ENCODE measurements at places on chromosomes 3 and 15.

DNA sequence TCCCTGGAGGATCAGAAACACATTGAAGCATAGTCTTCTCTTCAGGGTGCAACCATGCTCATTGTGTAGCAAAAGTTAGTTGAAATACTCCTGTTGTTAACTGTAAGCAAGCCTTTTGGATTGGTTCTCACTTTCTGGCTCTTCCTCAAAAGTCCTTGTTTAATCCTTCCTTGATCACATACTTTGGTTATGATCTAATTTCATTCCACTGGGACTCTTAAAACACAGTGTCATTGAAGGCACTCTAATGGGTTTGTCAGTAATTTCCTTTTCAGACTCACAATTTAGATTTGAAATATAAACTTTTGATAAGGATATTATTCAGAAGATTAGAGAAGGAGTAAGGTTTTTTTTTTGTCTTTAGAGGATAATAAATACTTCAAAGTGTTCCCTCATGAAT, 451.7 kb upstream of the SGO1 start:
- no peak for DNase-seq

DNA sequence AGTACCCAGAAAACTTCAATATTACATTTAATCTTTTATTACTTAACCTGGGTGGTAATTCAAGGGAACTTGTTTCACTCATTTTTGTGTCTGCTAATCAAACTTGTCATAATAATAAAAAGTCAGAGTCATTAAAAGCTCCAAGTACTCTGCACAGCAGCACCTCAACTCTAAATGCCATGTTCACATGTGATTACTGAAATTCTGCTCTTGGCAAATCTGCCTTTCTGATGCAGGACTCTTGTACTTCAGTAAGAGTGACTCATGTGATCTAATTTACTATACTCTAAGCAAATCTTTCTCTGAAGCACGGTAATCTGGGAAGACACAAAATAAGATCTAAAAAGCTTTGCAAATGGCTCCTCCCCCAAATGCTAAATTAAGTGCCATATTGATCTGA, 6.4 kb downstream of the ROBO1 start:
- no peak for DNase-seq

- DNase-seq, result peak; percentile 72
Measured at GRCh38 chr15:25545017-25545416, 106.2 kb upstream of the UBE3A start.

DNA sequence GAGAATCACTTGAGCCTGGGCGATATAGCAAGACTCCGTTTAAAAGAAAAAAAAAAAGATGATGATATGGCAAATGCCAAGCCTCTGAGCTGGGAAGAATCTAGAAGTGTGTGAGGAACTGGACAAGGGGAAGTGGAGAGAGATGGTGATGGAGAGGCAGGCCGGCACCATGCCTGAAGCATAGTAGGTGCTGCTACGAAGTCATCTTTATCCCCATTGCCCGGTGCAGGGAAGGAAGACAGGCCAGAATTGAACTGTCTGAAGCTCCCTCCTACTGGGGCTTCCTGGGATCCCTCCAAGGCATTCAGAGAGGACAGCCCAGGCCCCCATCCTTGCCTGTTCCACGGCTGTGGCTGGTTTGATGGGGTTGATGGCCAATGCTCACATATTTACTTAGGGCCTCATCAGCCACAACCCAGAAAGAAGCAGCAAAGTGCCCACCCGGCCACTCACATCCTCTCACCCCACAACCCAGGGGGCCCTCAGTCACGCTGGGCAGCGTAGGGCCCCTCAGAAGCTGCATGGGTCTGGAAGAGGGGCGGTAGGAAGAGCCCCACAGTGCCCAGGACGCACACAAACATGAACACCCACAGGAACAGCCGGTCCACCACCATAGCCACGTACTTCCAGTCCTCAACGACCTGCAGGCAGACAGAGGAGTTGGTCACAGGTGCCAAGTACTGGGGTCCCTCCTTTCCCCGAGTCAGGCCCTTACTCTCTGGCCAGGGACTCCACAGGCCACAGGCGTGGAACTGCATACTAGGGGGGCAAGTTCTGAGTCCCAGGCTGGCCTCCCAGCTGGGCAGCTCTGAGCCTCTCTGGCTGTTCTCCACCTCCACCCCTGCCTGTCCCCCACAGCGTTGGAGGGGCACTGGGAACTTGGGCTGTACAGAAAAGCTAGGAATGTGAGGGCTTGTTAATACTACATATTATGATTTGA, 4.1 kb upstream of the CHRNA3 start:
- no peak for DNase-seq

DNA sequence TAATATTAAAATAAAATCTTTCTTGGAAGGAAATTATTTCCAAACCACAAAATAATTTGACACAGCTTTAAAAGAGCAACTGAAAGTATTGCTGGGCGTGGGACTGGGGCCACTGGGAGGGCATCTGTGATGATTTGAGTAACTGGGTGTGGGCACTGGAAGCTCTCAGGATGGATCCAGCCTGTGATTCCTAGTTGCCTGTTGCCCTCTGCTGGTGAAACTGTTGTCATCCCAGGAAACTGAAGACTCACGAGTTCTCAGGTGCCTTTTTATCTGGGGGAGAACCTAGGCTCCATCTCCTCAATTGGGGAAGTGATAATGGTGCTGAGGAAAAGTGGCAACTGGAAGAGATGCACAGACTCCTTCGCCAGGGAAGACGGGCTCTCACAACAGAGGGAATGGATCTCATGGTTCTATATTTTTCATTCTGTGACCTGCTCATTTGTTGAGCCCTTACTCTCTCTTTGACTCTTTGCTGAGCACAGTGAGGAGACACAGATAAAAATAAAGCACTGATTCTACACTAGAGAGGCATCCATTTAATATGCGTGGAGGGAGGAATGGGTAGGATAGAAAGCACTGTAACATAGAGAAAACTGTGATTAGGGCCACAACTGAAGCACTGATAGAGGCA, 61.6 kb downstream of the TPRG1 start:
- peak; percentile 74 for DNase-seq

DNA sequence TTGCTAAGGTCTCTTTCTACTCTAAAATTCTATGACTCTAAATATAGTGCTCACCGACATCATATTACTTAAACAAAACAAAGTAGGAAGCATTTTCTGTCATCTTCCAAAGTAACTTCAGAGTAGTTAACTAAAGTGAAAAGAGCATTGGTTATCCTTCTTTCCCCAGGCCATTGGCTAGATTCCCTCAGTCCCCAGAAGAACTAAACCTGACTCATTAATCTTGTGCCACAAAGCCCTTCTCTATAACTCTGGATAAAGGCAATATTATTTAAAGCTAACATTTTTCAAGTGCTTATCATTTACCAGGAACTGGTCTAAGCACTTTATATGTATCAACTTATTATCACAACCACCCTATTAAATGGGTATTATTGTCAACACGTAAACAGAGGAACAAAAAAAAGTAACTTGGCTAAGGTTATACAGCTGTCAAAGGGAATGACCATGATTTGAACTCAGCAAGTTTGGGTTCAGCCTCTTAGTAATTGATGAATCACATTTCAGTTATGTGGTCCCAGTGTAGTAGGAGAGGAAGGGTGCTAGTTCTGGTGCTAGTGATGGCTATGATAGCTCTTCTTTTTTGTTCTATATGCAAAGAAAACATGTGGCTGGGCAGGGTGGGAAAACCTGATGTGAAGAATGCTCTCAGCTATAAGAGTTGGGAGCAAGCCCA, 304.9 kb downstream of the FGF12 start:
- peak; percentile 34 for DNase-seq

GRCh38 chr15:56816781-56817180, 83.5 kb upstream of the ZNF280D start:
- DNase-seq, result no peak

DNA sequence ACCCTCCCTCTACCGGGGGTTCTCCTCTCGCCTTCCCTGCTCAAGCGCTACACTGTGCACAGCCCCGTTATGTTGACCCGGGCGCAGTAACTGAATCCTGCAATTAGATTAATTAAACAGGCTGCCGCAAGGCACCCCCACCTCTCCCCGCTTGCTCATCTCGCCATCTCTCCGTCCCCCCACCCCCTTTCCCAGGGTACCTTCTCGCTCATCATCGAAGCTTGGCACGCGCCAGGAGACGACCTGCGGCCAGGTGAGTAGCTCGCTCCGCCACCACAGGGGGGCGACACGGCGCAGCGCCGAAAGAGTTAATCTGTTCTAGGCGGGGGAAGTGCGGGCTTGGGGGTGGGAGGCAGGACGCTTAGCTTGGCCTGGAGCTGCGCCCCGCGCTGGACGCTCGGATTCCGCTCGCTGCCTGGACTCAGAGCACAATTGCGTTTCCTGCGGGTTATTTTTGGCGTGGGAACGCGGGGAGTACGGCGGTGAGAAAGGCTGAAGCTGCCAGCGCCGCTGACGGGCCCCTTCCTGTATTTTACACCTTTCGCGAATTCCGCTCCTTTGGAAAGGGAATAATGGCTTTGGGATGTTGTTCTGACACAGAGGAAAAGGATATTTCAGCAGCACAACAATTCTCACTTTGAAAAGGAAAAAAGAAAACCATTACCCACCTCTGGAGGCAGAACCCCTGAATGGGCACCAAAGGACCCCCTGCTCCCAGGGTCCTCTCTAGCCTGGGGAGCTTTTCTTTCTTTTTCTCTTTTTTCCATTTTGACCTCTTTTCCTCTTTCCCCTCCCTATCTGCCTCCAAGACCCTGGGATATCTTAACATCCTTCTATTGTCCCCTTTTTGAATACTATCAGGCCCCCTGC, 1.5 kb downstream of the DLL4 start:
- peak; percentile 67 for DNase-seq

- DNase-seq, result no peak
Measured at GRCh38 chr15:100394736-100395440, 53.1 kb upstream of the ADAMTS17 start.

GRCh38 chr3:128077202-128077624, 25.0 kb downstream of the SEC61A1 start:
- DNase-seq, result no peak

DNA sequence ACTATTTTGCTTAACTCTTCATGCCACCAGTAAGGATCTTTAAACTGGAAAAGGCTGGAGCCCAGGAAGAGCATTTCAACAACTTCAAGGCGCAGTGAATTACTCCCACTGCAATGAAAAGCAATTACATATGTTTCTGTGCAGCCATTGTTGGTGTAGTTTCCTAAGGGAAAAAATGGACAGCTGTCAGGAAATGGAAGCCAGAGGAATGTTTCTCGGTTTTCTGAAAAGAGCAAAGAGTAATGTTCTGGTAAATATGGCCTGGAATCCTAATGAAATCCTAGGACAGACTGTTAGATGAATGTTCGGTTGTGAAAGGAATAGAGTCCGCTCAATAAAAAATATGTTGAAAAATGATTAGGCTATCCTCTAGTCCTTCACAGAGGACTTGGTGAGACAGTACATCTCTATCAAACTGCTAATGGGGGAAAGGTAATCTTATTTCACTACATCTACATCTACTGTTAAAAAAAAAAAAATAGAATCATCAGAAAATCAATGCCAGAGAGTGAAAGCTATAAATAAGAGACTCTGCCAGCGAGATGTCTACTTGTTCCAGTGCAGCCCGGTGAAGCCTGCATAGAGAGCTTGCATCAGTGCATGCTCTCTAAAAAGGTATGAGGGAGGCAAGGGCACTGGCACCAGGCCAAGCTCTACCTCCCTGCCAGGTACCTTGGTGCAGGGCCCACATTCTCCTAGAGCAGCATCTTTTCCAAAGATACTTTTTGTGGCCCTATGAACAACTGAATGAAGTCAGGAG, 68.2 kb upstream of the TJP1 start:
- no peak for DNase-seq

- DNase-seq, result no peak
Measured at GRCh38 chr3:17580901-17581300, 161.5 kb downstream of the TBC1D5 start.

- DNase-seq, result no peak
Measured at GRCh38 chr3:1616744-1617143, 481.9 kb upstream of the CNTN4 start.

GRCh38 chr3:52396907-52397591, 47.9 kb downstream of the SEMA3G start:
- no peak for DNase-seq

DNA sequence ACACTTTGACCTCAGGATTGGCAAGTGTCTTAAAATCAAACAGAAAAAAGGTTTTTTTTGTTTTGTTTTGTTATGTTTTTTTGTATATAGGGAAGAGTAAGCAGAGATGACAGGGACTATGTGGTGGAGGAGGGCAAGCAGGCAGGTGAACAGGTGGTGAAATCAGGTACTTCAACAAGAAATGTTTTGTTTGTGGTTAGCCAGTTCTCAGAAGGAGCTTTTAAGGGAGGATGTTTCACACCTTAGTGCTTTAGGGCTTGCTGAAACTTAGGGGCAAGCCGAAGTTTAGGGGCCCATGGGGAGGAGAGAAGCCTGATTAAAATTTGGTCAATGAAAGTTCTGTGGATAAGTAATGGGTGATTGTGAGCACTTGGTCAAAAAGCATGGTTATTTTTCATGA, 370.7 kb upstream of the SLCO3A1 start:
- no peak for DNase-seq

DNA sequence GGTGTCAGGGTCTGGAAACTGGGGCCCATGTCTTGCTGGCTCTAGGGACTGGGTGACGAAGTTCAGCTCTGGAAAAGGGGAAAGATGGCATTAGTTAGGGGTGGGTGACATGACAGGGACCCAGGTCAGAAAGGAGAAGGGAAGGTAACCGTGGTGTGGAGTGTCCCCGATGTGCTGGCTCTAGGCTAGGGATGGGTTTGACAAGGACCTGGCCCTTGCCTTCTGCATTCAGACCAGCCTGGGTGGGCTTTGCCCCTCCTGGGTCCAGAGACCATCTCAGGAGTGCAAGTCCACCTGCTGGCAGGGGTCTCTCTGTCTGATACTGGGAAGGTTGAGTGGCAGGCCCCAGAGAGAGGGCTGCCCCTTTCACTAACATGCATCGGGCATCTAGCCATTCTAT, 28.7 kb upstream of the ATP2B2 start:
- DNase-seq, result no peak

- DNase-seq, result no peak
Measured at GRCh38 chr3:17775073-17775472, 32.6 kb upstream of the TBC1D5 start.

DNA sequence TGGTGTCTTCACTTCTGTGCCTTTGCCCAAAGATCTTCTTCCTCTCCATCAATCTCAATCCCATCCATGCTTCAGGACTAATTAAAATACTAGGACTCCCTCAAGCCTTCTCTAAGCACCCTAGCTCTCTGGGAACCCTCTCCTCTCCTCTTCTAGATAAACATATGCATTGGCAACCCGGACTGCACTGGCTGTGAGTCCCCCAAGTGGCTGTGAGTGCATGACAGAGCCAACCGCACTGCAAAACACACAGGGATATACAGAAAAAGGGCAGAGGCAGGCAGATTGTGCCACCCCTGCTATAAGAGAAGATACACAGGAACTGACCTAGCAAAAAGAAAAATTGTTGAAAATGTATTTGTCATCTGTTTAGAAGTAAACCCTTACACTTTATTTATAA, 457.1 kb downstream of the MFSD1 start:
- DNase-seq, result no peak

GRCh38 chr15:27582726-27583410, 516.2 kb downstream of the OCA2 start:
- DNase-seq, result no peak

DNA sequence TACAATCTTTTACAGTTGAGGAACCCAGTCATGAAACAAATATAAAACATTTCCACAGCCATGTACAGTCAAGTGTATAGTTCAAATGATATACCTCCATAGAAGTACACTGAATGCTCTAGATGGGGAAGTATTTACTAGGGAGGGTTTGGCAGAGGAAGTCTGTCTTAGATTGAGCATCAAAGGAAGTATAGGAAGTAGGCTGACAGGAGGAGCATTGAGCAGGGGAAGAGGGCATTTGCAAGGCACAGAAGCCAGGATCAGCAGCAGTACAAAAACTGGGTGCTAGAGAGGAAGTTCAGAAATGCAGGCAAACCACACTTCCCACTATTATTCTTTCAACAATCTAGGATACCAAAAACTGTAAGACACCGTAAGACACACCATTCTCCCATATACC, 122.6 kb downstream of the ANO10 start:
- no peak for DNase-seq

All from urothelium cell line (cell line).